NCI-H524 treated with DMSO at 0.1 percent for 48 hours (cell line): ENCODE measurements at places on chromosomes 11 and 22.

- no peak for DNase-seq
Measured at GRCh38 chr11:126334659-126335462, 20.6 kb upstream of the ST3GAL4 start.

- no peak for DNase-seq
Measured at GRCh38 chr22:48535868-48536540, 1291.7 kb downstream of the BRD1 start.

- DNase-seq = no peak
Measured at GRCh38 chr22:31227186-31227585, 15.1 kb downstream of the LIMK2 start.

DNA sequence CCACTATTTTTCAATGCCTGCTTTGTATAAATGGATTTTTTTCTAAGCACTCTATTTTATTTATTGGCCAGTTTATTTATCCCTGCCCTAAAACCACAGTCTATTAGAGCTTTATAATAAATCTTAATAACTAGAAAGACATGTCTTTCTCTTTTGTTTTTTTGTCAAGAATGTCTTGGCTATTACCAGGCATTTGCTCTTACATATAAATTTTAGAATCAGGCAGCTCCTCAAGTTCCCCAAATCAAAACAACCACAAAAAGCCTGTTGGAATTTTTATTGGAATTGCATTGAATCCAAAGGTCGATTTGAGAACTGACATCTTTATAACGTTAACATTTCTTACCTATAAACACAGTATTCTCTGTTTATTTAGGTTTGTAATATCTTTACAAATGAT, 85.8 kb upstream of the SC5D start:
- no peak for DNase-seq

- no peak for DNase-seq
Measured at GRCh38 chr11:2280208-2280607, 9.8 kb upstream of the ASCL2 start.

GRCh38 chr11:60860943-60861342, 5.2 kb upstream of the PTGDR2 start:
- DNase-seq = no peak

DNA sequence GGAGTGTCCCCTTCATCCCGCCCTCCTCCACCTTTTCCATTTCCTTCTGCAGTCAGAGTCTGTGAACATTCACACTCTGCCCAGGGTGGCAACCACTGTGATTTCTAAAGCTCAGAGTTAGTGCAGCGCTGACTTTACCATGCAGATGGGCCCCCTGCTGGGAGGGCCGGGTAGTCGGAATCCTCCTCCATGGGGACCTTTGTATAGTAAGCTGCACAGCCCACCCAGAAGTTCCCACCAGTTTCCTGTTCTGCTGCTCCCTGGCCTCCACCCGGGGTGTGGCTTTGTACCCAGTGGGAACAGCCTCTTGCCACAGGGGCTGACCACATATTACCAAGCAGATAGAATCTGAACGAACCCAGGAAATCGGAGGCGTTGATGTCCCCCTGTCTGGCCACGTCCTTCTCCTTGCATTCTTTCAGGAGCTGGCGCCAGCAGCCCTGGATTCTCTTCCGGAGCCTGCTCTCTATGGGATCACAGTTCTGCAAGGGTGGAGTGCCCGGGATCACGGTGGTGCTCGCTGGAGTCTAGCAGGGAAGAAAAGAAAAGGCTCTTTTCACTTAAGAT, 125.3 kb downstream of the MPPED1 start:
- DNase-seq = no peak

- DNase-seq = no peak
Measured at GRCh38 chr11:10638316-10638925, 55.1 kb downstream of the IRAG1 start.

- no peak for DNase-seq
Measured at GRCh38 chr11:74397501-74398243, 561 bp downstream of the PGM2L1 start.

DNA sequence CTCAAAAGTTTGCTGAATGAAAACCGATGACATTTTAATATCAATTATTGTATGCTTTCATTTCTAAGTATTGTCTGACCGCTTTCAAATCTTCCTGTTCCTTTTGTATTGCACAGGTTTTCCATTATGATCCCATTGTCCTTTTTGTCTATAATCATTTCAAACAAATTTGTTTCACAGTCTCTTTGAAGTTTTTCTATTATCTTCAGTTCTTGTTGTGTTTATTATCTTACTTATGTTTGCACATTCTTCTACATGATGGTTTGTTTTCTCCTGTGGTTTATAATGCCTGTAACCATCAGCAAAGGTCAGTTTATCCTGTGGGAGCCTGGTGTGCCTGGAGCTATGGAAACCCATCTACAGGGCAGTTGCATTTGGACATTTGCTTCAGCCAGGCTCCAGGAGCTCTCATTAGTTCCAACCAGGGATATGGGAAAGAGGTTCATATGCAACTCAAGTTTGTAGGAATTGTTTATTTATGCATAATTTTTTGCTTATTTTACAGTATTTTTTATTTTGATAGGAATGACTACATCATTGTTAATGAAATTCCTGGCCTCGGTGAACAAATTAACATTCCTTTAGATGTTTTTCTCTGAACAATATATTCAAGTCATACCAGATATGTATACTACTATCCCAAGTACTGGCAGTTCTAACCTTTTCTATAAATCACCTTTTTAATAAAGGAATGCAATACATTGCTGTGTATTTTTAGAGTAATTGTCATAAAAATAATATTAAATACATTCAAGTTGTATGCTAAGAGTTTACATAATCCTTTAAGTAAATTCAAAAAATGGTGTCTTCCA, 179.2 kb downstream of the SBF2 start:
- no peak for DNase-seq

DNA sequence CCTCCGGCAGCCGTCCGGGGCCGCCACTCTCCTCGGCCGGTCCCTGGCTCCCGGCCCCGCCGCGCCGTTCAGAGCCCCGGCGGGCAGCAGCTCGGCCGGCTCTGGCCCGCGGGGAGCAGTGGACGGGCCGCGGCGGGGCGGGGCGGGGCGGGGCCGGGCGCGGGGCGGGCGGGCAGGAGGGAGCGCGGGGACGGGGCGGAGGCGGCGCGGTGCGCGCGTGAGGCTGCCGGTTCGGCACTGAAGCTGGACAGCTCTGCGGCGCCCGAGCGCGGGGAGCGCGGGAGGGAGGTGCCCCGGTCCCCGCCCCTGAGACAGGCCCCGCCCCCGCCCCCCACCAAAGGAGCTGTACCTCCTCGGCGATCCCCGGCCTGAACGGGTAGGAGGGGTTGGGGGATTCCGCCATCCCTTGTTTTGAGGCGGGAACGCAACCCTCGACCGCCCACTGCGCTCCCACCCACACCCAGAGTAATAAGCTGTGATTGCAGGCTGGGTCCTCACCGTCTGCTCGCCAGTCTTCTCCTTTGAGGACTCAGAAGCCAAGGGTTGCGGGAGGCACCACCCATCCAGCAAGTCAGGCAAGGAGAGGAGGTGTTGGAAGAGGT, at the start of gene DRD2:
Gene DRD2, minus strand, starts transcription at position 239 of the 602 bp plus-strand sequence. CDS start 50,747 bp downstream, outside the sequence.
- DNase-seq = no peak

DNA sequence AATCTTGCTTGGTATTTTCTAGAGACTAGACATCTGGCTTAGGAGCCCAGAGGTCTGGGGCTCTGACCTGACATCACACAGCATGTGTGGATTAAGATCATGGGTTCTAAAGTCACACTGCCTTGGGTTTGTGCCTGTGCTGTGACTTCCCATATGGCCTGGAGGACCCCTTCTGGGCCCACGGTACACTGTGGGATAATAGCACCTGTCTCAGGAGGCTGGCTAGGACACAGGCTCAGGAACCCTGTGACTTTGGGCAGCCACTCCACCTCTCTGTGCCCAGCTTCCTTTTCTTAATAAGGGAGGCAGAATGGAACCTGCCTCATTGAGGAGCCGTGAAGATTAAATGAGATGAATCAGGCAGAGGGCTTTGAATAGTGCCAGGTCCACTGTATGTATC, 99.2 kb upstream of the B3GAT1 start:
- DNase-seq = no peak

DNA sequence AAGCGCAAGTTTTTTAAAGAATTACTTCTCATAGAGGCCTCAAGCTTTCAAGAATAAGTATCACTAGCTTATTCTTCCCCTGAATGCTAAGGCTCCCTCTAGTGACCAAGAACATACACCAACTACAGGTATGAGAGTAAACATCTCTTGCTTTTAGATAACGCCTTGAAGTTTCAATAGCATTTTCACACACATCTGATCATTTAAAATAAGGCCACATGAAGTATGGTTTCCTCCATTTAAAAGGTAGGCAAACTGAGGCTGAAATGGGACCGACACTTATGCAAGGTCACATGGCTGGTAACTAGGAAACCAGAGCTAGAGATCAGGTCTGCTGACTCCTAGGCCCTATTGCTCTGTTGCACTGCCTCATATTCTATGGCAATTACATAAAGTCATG, 66.5 kb downstream of the CCDC34 start:
- DNase-seq = no peak

GRCh38 chr22:44455963-44456358, 42.1 kb downstream of the RTL6 start:
- DNase-seq = no peak
